ENCODE measurements at places on chromosomes 5 and 9. TPM values are rescaled to one million over a fixed set of nuclear protein-coding genes. Genes with fewer than 3 reads are reported as not detected.

GRCh38 chr5:23528677-23529076 is 21.3 kb downstream of the PRDM9 start:
- DNase-seq = no peak

GRCh38 chr9:124285903-124286291 is 28.1 kb downstream of the NEK6 start:
- peak; percentile 92 for DNase-seq

DNA sequence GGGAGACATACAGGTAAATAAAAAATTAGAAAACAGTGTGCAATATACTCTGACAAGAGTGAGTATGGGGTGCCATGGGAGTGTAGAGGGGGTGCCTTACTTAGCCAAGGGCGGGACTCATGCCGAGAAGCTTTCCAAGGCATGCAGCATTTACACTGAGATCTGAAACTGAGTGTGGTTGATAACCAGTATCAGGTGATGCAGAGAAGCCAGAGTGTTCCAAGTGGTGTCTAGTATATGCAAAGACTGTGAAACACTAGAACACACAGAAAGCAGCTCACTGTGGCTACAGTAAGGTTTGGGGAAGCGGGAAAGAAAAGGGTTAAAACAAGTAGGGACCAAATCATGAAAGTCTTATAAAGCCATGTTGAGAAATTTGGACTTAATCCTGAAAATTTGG is 30.5 kb upstream of the ERBIN start:
- no peak for DNase-seq

- no peak for DNase-seq
Observed at GRCh38 chr5:129460672-129460935, 506 bp downstream of the ADAMTS19 start.

DNA sequence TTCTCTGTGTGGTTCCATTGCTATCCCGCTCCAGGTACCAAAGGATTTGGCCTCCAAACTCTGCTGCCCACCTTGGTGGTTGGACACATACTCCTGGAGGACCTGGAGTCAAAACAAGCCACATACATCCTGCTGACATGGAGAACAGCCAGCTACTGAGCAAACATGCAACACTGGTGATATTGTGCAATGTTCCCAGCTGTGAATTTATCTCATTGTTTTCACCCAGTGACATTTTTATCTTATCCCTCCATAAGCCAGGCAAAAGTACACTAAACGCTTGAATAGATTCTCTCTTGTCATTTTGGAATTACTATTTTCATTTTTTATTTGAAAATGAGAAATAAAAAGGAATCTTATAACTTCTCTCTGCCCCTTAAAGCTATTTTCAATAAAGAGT is 11.1 kb upstream of the CTSL start:
- peak; percentile 55 for DNase-seq

- DNase-seq = no peak
Observed at GRCh38 chr5:160359242-160359641, 11.2 kb downstream of the C1QTNF2 start.

Gene OBP2B
- total RNA-seq = not detected

Gene PDLIM7
- total RNA-seq = 28.9 TPM

Measured in Peyer's patch (tissue), 4 donors.